GM13977 (cell line): ENCODE measurements at places on chromosomes 13 and 19.

- no peak for DNase-seq
Observed at GRCh38 chr13:65656740-65657329, 1573.3 kb downstream of the PCDH9 start.

GRCh38 chr13:51945149-51945548, 66.1 kb downstream of the ATP7B start:
- DNase-seq, result peak; percentile 71

DNA sequence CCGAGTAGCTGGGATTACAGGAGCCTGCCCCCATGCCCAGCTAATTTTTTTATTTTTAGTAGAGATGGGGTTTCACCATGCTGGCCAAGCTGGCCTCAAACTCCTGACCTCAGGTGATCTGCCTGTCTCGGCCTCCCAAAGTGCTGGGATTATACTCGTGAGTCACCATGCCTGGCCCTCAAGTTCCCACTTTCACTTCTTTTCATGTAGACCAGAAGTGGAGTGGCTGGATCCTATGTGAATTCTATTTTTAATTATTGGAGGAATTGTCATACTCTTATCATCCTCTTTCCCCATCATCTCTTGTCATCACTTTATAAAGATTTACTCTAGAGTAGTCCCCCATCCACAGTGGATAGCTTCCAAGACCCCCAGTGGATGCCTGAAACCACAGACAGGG, 12.8 kb upstream of the SIGLEC10 start:
- DNase-seq, result no peak

- no peak for DNase-seq
Observed at GRCh38 chr19:44803442-44804428, 5.2 kb upstream of the BCAM start.
